ENCODE measurements at places on chromosomes 6 and 20. TPM values are rescaled to one million over a fixed set of nuclear protein-coding genes. Genes with fewer than 3 reads are reported as not detected.

The CD24 gene
- 0.05 TPM for polyA plus RNA-seq

The RSPH4A gene
- 0.09 TPM for polyA plus RNA-seq

The C6orf141 gene
- polyA plus RNA-seq: 0.32 TPM

The TPBG gene
- 104 TPM for polyA plus RNA-seq

The RPRD1B gene
- 19.7 TPM for polyA plus RNA-seq

The CPNE5 gene
- 0.10 TPM for polyA plus RNA-seq

The FGD2 gene
- not detected for polyA plus RNA-seq

The NEURL2 gene
- polyA plus RNA-seq: 2.1 TPM

The NELFE gene
- polyA plus RNA-seq: 70.5 TPM

The TRIM38 gene
- 4.7 TPM for polyA plus RNA-seq

The APOM gene
- polyA plus RNA-seq: 4.8 TPM

The FAM217A gene
- not detected for polyA plus RNA-seq

Measured in BJ (cell line).